Central memory CD8-positive, alpha-beta T cell (primary cell): ENCODE measurements at places on chromosomes 2 and 18.
A peak's percentile ranks its signal among the peaks of the same experiment; 100 is the strongest.

DNA sequence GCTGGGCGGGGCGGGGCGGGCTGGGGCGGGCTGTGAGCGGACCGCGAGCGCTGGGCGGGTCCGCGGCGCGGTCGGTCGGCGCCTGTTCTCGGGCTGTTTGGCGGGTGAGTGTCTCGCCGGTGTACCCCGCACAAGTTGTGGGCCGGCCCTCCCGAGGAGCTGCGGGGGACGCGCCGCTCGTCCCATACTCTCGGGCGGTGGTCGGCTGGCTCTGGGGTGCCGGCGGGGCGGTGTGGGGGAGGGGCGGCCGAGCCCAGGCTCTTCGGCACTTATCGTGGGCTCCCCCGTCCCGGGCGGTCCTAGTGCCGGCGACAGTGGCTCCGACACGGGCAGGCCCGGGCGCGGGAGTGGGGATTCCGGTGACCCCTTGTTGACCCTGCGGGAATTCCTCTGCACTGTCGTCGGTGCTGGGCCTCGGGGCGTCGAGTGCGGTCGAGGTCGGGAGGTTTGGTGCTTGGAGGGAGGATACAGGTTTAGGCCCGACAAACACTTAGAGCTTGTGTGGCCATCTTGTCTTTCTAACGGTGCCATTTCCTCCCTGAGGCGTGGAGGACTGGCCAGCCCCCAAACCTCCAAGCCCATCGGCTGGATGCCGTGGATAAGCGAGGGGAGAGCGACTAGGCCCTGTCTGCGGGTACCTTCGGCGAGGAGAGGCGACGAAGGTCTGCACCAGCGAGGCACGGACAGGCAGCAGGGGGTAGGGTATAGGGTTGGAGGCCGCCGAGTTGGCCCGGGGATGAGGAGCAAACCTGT is at the start of gene SEPTIN2:
Gene SEPTIN2 (plus strand): TSS at position 47 of the 753 bp plus-strand sequence. CDS start 8,308 bp downstream, outside the sequence.
- peak; percentile 75 for DNase-seq

DNA sequence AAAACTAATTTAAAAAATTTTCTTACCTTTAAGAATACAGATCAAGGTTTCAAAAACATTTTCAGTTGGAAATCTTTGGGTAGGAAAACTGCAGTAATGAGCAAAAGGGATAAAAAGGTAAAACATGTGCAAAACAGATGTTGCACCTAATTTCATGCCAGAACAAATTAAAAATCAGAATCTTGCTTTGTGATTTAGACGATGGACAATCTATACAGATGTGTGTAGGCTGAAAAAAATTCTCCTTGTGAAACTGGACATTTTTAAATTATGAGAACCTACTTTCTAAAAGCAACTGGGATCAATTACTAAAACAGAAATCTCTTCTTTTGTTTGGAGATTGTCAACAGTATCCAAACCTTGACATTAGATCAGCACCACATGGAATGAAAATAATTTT is 183.2 kb upstream of the ITGA4 start:
- no peak for DNase-seq

DNA sequence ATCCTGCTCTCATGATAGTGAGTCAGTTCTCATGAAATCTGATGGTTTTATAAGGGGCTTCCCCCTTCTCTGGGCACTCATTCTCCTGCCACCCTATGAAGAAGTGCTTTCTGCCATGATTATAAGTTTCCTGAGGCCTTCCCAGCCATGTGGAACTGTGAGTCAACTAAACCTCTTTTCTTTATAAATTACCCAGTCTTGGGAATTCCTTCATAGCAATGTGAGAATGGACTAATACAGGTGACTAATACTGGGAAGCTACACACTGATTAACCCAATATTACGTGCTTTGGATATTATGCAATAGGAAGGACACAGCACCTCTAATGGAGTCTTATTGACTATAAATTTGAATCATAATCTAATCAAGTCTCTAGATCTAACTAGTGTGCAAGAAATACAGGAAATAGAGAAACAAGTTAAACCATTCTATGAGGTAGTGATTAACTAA is 107.2 kb upstream of the ETAA1 start:
- DNase-seq: no peak

DNA sequence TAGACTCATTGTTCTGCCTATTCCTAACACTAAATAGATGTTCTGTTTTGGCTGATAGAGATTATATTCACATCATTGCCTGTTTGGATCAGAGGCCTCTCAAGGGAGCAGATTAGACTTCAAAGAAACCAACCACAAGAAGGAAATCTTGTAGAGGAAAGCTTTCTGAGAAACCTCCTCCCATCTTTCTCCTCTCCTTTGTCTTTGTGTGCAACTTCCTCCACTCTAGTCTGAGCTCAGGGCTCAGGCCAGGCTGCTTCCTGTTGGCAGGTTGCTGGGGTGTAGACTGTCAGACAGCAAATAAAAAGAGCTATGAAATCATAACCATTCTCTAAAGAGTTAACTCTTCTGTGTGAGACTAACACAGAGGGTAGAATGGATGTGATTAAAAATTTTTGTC is 113.0 kb downstream of the TGFA start:
- no peak for DNase-seq

GRCh38 chr2:172348555-172349288 is 78.7 kb upstream of the ITGA6 start:
- DNase-seq: no peak

DNA sequence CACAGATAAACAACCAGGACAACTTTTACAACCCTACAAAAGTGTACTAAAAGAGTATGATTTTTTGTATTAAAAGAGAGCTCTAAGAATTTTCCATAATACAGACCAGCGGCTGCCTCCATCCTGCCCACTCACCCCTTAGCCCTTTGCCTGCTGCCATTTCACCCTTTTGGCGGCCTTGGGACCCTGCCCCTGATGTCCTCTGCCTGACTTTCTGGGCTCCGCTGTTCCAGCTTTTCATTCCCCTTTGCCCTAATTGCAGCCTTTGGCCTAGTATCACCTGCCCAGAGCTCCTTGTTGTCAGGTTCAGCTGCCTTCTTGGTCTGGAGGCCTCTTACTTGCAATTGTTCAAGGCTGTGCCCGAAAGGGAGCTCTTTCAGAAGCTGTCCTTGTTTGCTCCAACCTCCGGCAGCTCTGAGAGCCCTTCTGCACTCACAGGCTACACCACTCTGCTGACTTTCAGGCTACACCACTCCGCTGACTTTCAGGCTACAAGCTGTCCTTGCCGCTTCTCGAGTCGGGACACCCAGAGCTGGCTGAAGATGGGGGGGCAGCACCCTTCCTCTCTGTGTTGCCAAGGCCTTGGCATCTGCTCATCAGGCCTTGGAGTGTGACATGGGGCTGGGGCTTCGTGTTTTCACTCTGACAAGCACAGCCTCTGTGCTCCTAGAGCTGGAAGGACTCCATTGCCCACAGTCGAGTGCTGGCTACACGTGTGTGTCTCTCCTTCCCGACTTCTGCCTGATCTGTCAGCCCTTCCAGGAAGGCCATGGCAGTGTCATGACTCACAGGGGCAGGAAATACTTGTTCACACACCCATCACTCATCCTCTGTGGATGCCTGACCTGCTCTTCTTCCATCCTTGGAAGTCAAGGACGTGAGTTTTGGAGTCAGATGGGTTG is 43.1 kb upstream of the HDAC4 start:
- DNase-seq: no peak

GRCh38 chr2:75506101-75506697 is 54.5 kb downstream of the EVA1A start:
- no peak for DNase-seq

GRCh38 chr2:169393068-169393590 is 30.8 kb upstream of the LRP2 start:
- DNase-seq: no peak

DNA sequence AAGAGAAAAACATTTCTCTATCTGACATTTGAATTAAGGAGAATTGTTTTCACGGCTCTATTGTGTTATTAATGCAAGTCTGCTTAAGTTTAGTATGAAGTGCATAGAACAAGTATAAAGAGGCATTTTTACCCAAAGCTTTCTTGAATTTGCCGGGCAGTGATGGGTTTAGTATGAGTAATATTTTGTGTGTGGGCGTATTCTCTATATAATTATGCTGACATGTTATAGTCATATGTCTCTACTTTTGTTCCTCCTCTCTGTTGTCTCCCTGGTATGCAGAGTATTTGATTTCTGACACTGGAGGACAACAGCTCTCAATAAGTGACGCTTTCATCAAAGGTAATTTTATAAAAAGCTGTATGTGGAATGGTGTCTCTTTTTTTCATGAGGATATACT is 45.9 kb downstream of the PIKFYVE start:
- DNase-seq: no peak

DNA sequence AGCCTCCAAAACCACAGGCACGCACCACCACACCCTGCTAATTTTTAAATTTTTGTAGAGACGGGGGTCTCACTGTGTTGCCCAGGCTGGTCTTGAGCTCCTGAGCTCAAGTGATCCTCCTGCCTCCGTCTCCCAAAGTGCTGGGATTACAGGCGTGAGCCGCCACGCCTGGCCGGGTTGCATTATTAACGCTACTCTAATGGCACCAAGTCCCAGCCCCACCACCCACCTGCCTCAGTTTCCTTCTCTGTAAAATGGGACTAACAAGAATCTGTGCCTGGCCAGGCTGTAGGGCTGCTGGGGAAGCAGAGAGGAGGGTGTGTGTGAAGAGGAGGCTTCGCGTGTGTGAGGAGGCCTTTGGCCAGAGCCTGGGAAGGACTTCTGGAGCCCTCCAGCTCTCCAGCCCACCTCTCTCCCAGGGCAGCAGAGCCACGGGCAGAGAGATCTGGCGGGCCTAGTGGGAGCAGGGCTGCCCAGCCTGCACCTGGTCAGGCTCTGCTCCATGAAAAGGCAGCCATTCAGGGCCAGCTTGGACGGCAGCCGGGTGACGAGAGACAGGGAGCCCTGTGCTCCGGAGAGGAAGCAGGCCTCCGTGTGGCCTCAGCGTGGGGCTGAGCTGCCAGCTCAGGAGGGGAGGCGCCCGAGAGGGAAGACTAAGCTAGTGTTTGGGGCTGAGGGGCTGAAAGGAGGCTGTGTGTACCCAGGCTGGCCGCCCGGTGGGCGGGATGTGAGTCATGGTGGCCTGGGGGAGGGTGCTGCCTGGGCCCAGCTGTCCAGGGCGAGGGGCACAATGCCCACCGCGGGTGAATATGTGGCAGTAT is 7.4 kb upstream of the B3GNT7 start:
- no peak for DNase-seq

GRCh38 chr2:233656443-233656842 is 15.3 kb upstream of the UGT1A9 start:
- no peak for DNase-seq

GRCh38 chr18:63062246-63062645 is 257.3 kb downstream of the BCL2 start:
- no peak for DNase-seq

GRCh38 chr2:225140723-225141122 is 98.5 kb upstream of the DOCK10 start:
- DNase-seq: no peak
